ENCODE measurements at places on chromosomes 13 and 19. TPM values are rescaled to one million over a fixed set of nuclear protein-coding genes. Genes with fewer than 3 reads are reported as not detected.

DNA sequence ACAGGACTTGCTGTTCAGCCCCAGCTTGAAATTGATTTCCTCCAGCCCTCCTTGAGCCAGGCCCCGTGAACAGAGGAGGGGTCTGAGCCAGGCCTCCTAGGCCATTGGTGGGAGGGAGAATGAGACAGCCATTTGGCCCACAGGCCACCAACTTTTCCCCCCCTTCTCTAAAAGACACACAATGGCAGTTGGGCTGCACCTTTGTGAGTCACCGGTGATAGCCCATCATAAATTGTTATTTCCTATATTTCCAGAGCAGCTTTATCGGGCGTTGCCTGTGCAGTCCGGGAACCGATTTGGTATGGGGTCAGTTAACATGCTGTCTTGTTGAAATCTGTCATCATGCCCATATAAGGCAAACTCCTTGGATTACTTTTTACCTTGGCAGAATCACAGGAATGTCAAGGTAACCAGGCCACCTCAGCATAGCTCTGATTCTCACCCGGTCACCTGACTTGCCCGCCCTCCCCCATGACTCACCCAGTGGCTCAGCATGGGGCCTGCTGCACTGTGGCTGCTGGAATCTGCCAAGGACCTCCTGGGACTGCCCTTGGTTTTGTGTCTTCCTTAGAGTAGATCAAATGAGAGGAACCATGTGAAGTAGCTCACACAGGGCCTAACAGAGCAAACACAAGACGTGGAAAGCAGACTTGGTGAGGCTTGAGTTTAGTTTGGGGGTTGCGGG, 36.1 kb downstream of the ACTN4 start:
- no peaks in the 10 kb centered on the region for H3K27me3 ChIP-seq
- peak overlapping the region; percentile 96 for H3K27ac ChIP-seq
- peak; percentile 92 for DNase-seq
- no peak overlapping the region for H3K4me3 ChIP-seq
- no peaks in the 10 kb centered on the region for H3K36me3 ChIP-seq

DNA sequence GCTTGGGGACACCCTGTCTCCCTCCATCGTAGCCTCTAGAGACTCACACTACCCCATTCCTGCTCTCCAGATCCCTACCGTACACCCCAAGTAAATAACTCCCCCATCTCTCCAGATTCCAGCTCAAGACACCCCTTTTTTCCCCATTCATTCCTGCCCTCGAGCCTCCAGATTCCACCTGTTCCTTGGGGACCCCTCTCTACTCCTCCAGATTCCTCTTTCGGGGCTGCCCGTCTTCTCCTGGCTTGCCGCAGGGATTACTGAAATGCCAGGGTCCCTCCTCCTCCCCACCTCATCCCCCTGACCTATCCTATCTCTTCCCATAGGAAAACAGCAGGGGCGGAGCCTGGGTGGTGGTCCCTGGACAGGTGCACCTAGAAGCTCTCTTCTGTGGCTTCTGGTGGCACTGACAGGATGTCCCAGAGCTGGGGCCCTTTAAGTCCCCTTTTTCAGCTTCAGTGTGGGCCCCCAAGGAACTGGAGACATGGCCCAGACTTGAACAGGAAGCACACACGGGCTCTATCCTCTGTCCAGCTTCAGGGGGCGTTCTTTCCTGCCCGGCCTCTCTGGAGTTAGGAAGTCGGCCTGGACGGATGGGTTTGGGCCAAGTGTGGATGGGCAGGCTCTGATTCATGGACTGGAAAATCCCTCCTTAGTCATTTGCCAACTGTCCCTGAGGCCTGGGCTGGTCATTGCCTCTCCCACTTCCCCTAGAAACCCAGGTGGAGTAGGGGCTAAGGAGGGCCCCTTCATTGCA, 1.2 kb downstream of the ZSWIM4 start:
- H3K36me3 ChIP-seq = no peaks in the 10 kb centered on the region
- H3K4me1 ChIP-seq = peaks cover 5% of the 10 kb centered on the region
- H3K27me3 ChIP-seq = no peaks in the 10 kb centered on the region
- no peak overlapping the region for H3K27ac ChIP-seq

GRCh38 chr13:29384466-29384865, 211.0 kb downstream of the SLC7A1 start:
- peak overlapping the region; percentile 90 for H3K27ac ChIP-seq
- no peak for DNase-seq
- H3K27me3 ChIP-seq = no peaks in the 10 kb centered on the region
- no peak overlapping the region for H3K4me3 ChIP-seq
- no peaks in the 10 kb centered on the region for H3K36me3 ChIP-seq
- H3K4me1 ChIP-seq = peaks cover 49% of the 10 kb centered on the region

- H3K27me3 ChIP-seq = no peaks in the 10 kb centered on the region
- peaks cover 3% of the 10 kb centered on the region for H3K4me1 ChIP-seq
- no peaks in the 10 kb centered on the region for H3K36me3 ChIP-seq
- H3K4me3 ChIP-seq = no peak overlapping the region
- no peak for DNase-seq
Measured at GRCh38 chr13:76820759-76821158, 65.4 kb downstream of the KCTD12 start.

DNA sequence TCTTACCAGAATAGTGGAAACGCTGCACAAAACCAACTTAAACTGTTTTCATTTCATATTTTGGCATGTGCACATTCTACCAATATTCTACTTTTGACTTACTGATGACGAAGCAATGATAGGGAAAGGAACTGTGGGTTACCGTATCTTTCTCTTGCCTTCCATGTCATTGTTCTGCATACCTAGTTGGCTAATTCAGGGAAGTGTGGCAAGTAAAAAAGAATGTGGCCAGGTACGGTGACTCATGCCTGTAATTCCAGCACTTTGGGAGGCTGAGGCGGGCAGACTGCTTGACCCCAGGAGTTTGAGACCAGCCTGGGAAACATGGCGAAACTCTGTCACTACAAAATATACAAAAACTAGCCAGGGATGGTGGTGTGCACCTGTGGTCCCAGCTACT, 108.2 kb downstream of the SIPA1L3 start:
- H3K36me3 ChIP-seq = no peaks in the 10 kb centered on the region
- no peaks in the 10 kb centered on the region for H3K4me1 ChIP-seq
- no peaks in the 10 kb centered on the region for H3K27me3 ChIP-seq
- DNase-seq = no peak
- no peak overlapping the region for H3K4me3 ChIP-seq

GRCh38 chr19:10182076-10182475, 12.7 kb downstream of the DNMT1 start:
- no peak overlapping the region for H3K4me3 ChIP-seq
- H3K36me3 ChIP-seq = peaks cover 12% of the 10 kb centered on the region
- no peak overlapping the region for H3K27ac ChIP-seq

GRCh38 chr13:82147526-82147925, 1734.7 kb downstream of the SLITRK1 start:
- H3K27ac ChIP-seq = no peak overlapping the region
- no peak for DNase-seq
- no peak overlapping the region for H3K4me3 ChIP-seq
- H3K36me3 ChIP-seq = no peaks in the 10 kb centered on the region
- H3K27me3 ChIP-seq = no peaks in the 10 kb centered on the region
- H3K4me1 ChIP-seq = no peaks in the 10 kb centered on the region

FAM83E gene
- not detected for polyA plus RNA-seq

TMEM59L gene
- polyA plus RNA-seq = 2.4 TPM

CTXN1 gene
- polyA plus RNA-seq = 18.1 TPM

FBN3 gene
- 6.2 TPM for polyA plus RNA-seq

TMC4 gene
- 3.4 TPM for polyA plus RNA-seq

PRSS57 gene
- not detected for polyA plus RNA-seq

TECR gene
- 345 TPM for polyA plus RNA-seq

Data from cardiac muscle cell (in vitro differentiated cells and primary cell).